ENCODE measurements at places on chromosomes 1 and 21.

DNA sequence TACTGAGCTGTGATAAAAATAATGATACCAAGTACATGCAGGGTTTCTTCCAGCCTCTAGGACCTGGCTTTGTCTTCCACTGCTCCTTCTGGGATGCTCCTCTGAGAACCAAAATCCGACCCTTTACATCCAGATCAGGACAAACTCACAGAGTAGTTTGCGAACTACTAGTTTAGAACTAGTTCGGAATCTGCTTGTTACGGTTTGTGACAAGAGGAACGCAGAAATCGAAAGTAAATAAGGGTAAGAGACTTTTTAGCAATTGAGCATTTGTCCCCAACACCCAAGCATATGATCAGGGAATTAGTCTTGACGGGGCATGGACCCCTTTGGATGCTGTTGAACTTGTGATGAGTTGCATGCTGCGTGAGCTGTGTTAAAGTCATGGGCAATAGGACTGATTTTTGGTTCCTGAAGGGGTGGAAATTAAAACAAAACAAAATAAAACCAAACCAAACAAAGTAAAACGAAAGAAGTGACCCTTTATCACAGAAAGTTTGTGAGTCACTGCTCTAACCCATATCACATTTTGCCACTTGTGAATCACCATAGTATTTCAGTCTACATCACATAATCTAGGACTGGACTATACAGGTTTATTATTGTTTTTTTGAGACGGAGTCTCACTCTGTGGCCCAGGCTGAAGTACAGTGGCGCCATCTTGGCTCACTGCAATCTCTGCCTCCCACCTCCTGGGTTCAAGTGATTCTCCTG lies 35.7 kb upstream of the ERRFI1 start:
- no peak for DNase-seq

- DNase-seq = peak; percentile 91
Observed at GRCh38 chr1:248872752-248873408, 14.0 kb upstream of the ZNF692 start.

- DNase-seq = no peak
Observed at GRCh38 chr1:90809093-90809492, 92.0 kb upstream of the BARHL2 start.

DNA sequence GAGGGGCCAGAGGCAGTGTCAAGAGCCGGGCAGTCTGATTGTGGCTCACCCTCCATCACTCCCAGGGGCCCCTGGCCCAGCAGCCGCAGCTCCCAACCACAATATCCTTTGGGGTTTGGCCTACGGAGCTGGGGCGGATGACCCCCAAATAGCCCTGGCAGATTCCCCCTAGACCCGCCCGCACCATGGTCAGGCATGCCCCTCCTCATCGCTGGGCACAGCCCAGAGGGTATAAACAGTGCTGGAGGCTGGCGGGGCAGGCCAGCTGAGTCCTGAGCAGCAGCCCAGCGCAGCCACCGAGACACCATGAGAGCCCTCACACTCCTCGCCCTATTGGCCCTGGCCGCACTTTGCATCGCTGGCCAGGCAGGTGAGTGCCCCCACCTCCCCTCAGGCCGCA lies at the start of gene BGLAP:
Gene BGLAP, plus strand, starts transcription at position 259 of the 400 bp plus-strand sequence. Its CDS starts 48 bp downstream, at position 307.
- DNase-seq = no peak

DNA sequence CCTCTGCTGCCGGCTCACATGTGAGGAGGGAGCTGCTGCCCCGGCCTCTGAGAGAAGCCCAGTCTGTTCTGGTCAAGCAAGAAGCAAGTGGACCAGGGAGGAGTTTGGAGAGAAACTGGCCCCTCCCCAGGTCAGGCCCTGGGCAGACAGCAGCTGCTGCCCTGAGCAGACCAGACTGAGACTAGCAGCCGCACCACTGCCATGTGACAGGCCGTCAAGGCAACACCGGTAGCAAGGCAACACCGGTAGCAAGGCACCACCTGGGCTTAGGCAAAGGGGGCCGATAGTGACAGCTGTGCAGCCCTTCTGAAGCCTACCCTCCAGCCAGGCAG lies 50.3 kb downstream of the ARHGEF16 start:
- DNase-seq = no peak

GRCh38 chr1:222171005-222171404 lies 376.9 kb downstream of the HHIPL2 start:
- peak; percentile 6 for DNase-seq

DNA sequence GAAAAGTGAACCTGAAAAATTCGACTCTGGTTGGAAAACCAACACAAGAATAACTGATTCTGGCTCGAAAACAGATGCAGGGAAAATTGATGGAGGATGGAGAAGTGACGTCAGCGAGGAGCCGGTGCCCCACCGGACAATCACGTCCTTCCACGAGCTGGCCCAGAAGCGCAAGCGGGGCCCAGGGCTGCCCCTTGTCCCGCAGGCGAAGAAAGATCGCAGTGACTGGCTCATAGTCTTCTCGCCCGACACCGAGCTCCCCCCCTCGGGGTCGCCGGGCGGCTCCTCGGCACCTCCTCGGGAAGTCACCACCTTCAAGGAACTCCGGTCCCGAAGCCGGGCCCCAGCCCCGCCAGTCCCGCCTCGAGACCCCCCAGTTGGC lies 1.9 kb downstream of the RUSC1 start:
- DNase-seq = peak; percentile 73

- DNase-seq = no peak
Observed at GRCh38 chr1:42937141-42937696, 21.4 kb downstream of the SLC2A1 start.

GRCh38 chr1:147152772-147153171 lies 19.5 kb downstream of the PRKAB2 start:
- DNase-seq = no peak

Measured in eye (tissue), 1 donor.